DMS153 (cell line): ENCODE measurements at places on chromosomes 16 and 17.
A peak's percentile ranks its signal among the peaks of the same experiment; 100 is the strongest.

DNA sequence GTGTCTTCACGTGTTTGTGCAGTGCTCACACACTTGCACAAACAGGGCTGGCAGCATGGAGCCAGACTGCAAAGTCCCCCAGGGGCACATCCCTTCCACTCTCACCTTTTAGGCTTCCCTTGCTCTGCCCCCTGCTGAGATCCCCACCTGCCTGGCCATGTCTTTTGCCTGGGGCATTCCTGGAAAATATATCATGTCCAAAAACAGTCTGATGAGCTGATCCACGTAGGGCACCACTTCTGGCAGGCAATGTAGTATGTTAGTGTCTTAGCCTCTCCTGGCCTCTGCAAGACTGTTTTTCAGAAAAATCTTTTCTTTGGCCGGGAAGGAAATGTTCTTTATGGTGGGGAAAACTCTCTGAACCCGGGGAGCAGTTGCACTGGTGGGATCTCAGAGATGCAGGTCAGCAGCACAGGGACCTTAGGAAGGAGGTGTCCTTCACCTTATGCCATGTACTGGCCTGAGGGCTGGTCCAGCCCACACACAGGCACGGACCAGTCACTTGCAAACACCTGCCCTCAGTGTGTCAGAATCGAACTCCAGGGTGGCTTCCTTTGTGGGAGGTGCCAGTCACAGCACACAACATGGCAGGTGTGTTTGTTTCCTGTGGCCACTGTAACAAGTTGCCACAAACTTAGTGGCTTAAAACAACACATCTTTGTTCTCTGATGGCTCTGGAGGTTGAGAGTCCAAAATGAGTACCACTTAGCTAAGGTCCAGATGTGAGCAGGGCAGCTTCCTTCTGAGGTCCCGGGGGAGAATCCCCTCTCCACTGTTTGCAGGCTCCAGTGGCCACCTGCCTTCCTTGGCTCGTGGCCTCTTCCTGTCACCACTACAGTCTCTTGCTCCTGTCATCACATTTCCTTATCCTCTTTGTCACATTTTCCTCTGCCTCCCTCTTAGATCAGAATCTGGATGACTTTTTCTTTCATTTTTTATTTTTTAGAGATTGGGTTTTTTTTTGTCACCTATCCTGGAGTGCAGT is 46.6 kb downstream of the MPRIP start:
- no peak for DNase-seq

GRCh38 chr17:80031691-80032430 is 3.8 kb downstream of the TBC1D16 start:
- no peak for DNase-seq

DNA sequence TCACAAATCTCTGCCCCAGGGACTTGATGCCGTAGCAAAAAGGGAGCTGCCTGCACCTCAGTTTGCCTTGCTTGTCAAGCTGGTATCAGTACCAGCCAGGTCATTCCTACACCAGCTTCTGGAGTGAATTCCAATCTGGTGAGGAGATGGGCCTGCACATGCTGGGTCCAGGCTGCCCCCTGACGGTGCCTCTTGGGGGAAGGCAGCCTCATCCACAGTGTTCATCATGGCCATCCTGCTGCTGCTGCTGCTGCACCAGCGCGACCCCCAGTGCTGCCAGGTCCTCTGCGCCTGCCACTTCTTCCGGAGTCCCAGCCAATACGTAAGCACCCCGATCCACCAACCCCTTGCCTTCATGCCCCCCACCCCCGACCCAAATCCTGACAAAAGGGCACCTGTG is 8.3 kb downstream of the MRPL27 start:
- DNase-seq, result no peak

GRCh38 chr17:81713556-81714411 is 1.7 kb downstream of the SLC25A10 start:
- DNase-seq, result no peak

DNA sequence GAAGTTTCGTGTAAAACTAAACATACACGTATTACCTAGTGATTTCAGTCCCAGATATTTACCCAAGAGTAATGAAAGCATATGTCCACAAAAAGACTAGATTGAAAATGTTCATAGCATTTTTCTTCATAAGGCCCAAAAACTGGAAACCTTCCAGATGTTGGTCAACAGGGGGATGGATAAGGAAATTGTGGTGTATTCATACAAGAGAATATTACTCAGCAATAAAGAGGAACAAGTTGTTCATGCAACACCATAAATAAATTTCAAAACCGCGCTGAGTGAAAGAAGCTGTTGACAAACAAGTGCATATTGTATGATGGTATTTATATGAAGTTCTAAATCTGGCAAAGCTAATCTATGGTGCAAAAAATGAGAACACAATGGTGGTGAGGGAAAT is 54.1 kb upstream of the NFAT5 start:
- no peak for DNase-seq

GRCh38 chr17:7285679-7286078 is 4.2 kb downstream of the SLC2A4 start:
- no peak for DNase-seq

DNA sequence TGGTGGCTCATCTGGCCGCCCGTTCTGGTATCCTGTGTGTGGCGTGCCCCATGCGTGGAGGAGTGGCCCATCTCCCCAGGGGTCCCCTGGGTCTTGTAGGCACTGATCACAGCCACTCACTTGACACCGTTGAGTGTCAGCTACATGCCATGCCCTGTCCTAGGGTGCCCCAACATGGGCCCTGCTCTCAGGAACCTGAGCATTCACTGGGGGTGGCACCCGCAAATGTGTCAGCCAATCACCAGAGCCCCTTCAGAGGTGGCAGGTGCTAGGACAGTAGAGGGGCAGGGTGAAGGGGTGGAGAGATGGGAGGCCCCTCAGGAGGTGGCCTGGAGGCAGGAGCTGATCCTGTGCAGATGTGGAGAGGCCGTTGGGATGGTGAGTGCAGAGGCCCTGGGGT is 27.8 kb downstream of the CMIP start:
- no peak for DNase-seq

DNA sequence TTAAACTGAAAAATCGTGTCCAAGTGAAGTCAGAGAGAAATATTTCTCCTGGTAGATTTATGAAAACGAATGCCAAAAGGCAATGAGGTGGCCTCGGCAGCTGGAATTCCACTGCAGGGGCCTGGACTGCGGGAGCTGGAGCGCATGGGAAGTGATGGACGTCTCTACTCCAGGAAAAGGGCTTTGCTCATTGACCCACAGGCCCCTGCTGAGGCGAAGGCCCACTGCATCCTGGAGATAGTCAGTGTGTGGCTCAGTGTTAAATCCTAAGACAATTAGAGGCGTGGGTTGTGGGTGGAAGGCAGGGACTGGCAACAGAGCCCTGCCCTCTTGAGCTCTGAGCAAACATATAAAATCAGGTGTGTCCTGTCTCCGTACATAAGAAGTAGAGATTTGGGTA is 191.4 kb downstream of the SLC39A11 start:
- DNase-seq, result no peak

GRCh38 chr17:225551-225950 is 44.1 kb upstream of the DOC2B start:
- no peak for DNase-seq

- DNase-seq, result no peak
Measured at GRCh38 chr17:7852919-7853690, 1.8 kb upstream of the TMEM88 start.

DNA sequence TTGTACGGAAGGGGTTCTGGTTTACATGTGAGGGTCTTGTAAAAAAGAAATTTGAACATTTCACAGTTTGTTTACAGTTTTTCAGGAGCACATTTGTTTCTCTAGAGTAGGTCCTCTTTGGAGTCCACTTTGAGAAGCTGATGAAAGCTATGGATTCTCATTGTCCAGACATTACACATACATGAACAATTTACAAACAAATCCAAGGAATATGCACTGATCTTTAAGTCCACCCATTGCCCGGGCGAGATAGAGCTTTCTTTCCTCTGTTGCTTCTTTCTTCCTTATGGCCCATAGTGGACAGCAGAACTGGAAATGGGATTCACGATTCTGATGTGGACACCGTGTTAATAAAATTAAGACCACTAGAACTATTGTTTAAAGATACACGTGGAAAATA is 1.9 kb downstream of the DCAF7 start:
- DNase-seq, result no peak

- no peak for DNase-seq
Measured at GRCh38 chr17:45743626-45744326, 40.3 kb upstream of the CRHR1 start.

DNA sequence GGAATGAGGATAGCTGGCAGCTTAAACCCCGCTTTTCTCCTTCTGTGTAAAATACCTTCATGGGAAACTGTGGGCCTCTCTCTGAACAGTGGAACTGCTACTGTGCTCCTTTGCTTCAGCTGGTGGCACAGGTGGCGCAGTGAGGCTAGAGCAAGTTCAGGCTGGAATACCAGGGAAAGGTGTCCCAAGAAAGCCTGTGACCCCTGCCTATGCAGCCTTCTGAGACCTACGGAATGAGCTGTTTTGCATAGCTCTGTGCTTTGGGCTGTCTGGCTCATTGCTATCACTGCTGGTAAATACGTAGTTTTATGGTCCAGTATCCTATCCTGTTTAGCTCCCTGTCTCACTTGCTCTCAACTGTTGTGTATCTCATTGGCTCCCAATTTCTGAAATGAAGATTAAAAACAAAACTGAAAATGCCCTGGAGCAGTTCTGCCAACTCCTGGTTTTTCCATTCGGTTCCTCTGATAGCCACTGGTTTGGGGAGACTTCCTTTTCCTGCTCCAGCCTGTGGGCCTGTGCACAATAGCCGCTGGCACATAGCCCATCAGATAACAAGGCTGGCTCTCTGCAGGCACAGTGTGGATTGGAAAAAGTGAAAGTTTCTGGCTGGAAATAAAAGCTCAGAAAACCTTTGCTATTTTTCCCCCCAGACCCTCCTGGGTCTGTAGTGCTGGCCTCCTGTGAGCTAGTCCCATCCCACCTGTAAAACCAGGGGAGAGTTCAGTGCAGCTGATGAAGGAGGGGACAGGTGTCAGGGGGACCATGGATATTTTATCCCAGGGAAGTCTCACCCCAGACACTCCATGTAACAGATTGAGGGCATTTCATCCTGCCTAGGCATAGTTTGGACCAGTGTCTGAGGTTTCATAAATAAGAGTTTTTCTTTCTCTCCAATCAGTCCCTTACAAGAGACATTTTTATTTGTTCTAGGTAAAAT is 24.0 kb downstream of the LIMD2 start:
- peak; percentile 88 for DNase-seq

GRCh38 chr16:51146256-51146924 is 4.7 kb downstream of the SALL1 start:
- DNase-seq, result no peak

GRCh38 chr17:36602030-36602748 is 806 bp downstream of the MRM1 start:
- DNase-seq, result no peak
